Vagina (tissue), 2 donors: ENCODE measurements at places on chromosomes 1 and 21.

- no peak for DNase-seq
Measured at GRCh38 chr21:31732597-31733550, 956 bp upstream of the SCAF4 start.

GRCh38 chr1:5914676-5915365 is 77.4 kb downstream of the NPHP4 start:
- DNase-seq = no peak

GRCh38 chr1:66176832-66177231 is 357.1 kb upstream of the SGIP1 start:
- DNase-seq = no peak

- no peak for DNase-seq
Measured at GRCh38 chr1:11501491-11501897, 22.5 kb downstream of the DISP3 start.

DNA sequence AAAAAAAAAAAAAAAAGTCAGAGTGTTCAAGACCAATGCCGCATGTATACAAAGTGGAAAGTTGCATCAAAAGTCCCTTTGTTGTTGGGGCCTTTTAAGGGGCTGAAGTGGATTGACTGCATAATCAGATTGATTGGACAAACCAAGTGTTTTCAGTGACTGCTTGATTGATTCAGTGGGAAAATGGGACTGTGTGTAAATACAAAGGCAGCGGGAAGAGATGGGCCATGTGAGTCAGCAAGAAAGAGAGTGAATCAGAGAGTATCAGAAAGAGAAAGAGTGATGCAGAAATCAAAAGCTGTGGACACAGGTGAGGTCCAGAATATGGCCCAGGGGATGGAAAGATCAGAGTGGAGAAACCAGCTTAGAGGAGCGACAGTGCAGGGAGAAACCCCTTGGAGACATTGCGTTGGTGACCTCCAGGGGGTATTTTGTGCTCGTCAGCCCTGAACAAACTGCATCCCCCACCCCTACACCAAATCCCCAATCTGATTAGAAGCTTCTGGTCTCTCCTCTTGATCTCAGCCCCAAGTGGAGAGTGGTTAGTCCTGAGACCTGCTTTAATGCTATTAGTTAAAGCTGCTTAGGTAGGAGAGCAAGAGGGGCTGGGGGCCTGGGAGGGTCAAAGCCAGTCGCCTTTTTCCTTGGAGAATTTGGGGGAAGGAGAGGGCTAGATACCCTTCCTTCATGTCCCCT is 5.1 kb upstream of the ETV3L start:
- no peak for DNase-seq

GRCh38 chr1:205430696-205431305 is 8.9 kb upstream of the LEMD1 start:
- no peak for DNase-seq

DNA sequence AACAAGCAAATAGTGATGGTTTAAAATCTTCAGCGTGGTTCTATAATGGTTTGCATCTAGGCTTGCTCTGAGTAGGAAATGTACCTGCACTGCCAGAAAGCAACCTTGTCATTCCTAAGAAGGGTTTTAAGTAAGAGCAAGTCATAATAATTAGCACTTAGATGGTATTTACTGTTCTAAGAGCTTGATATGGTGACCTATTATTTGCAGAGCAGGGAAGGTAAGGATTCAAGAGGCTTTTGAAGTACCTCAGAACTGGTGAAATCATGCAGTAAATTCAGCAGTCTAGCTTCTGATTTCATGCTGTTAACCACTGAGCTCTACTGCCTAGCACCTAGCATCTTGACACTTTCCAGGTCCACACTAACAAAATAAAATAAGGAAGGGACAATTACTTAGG is 23.7 kb downstream of the ATP1A1 start:
- no peak for DNase-seq

GRCh38 chr1:171834821-171835220 is 6.5 kb upstream of the DNM3 start:
- DNase-seq = no peak

GRCh38 chr21:46124926-46125845 is 27.3 kb downstream of the COL6A2 start:
- DNase-seq = no peak

DNA sequence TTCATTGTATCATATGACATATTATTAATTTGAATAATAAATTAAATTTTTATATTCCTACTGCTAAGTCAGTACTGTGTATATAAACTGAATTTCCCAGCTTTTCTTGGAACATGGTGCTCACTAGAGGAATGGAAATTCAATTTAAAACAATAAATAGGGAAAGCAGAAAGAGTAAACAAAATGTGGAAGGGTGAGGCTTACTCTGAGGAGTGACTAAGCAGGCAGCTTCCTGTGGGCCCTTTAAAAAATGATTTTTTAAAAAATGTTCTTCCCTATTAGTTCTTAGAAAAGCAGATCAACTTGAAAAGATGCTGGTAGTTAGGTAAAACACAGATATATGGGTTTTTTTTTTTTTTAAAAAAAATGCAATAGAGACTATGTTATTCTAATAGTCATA is 49.5 kb upstream of the S1PR1 start:
- DNase-seq = no peak

GRCh38 chr1:176096015-176096414 is 111.1 kb downstream of the COP1 start:
- no peak for DNase-seq

GRCh38 chr1:119040906-119041305 is 52.8 kb upstream of the TBX15 start:
- no peak for DNase-seq

GRCh38 chr21:34800797-34801518 is 132.2 kb downstream of the CLIC6 start:
- no peak for DNase-seq
